Effector CD4-positive, alpha-beta T cell (primary cell): ENCODE measurements at places on chromosomes 7 and 10.

DNA sequence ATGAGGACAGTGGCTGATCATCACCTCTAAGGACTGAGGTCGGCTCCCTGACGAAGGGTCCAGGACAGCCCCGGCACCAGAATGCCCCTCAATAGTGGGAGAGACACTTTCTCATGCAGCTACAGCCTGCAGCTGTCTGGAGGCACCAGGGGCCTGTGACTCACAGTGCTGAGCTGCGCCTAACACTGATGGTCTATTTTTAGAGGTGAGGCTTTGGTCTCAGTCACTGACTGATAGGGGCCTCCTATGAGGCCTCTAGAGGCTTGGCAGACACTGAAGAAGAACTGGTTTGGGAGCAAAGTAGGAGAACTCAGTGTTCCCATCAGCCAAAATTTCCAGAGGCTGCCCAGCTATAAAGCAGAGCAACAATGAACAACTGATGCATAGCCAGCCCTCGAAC is 130.1 kb downstream of the COBL start:
- no peak for DNase-seq

DNA sequence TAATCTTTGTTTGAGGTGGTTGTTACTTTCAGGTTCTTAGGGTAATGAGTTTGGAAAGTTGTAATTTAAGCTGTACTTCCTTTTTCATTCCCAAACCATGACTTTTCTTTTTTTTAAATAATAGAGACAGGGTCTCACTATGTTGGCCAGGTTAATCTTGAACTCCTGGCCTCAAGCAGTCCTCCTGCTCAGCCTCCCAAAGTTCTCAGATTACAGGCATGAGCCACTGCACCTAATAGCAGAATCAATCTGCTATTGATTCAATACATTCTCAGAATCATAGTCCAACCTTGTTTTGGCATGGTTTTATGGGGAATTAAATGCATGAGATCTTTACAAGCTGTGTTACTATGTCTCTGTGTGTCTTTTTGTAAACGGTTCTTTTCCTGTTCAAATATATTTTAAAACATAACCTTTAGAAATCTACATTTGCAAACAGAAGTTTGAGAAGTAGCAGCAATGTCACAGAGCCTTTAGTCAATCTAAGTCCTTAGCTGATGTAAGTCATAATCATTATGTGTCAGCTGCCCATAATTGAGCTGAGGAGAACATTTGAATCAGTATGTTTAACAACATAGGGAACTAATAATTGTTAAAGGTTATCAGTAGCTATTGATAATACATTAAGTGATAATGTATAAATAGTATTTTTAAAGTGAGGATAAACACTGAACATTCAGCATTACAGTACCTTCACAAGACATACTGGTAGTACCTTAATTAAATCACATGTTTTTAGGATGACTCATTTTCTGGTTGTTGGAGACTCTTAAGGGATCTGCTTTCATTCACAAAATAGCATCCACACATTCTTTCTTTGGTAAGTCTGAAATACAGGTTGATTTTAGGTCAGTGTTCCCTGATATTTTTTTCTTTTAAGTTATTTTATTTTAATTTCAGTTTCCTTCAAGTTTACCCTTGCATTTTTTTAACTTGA is 8.8 kb downstream of the INPP5F start:
- no peak for DNase-seq

DNA sequence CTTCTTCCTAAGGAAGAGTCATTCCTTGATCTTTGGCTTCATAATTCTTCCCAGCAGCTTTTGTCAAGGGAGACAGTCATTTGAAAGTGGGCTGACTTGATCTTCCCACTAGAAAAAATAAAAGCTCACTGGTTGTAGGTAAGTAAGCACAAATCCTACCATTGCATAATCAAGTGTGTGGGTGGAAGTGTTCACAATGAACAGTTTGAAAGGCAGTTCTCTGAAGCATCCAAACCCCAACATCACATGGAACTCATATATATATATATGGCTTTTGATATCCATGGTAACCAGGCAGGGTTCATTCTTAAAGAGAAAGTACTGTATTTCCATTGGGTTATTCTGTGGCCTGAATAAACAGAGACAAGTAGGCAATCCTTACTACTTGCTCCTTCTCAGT is 51.6 kb downstream of the ARMH3 start:
- DNase-seq: no peak

DNA sequence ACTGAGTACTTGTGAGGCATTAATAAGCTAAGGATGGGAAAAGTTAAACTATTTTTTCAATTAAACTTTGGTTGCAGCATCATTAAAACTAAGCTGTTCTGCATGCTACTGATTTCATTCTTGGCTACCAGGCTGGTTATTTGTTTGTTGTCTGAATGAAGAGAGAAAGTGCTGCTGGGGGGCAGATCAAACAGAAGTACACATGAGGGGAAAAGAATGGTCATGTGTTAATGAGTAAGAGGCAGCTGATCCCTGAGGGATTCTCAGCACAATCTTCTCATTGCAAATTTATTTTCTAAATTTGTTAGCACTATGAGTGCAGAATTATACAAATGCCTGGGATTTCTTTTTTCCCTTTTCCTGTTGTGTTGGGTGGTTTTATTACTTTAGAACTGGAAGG is 213.2 kb upstream of the HPS1 start:
- no peak for DNase-seq

- DNase-seq: no peak
Measured at GRCh38 chr7:81482600-81483186, 287.2 kb downstream of the HGF start.

- no peak for DNase-seq
Measured at GRCh38 chr10:101995451-101996063, 60.4 kb downstream of the ARMH3 start.

GRCh38 chr7:132942701-132943100 is 139.2 kb downstream of the CHCHD3 start:
- DNase-seq: no peak

- DNase-seq: no peak
Measured at GRCh38 chr7:122056977-122057376, 87.1 kb downstream of the AASS start.

DNA sequence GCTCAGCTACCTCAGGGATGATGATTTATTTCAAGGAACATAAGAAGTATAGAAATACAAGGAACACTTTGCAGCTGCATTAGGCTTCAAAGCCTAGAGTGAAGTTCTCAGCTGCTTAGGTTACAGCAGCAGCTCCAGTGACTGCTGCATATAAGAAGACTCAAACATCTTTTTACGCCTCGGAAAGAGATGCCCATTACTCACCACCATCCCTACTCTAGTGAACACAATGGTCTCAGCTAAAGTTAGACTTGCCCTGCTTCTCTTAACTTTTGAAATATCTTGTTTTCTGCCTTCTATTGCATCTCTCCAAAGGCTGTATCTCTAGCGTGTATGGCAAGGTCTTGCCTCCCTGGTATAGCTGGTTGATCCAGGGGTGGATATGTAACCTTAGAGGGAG is 356.0 kb downstream of the PHF14 start:
- no peak for DNase-seq

- no peak for DNase-seq
Measured at GRCh38 chr10:61629576-61629975, 33.2 kb upstream of the CABCOCO1 start.

- no peak for DNase-seq
Measured at GRCh38 chr10:74255888-74256357, 104.9 kb downstream of the ADK start.

GRCh38 chr7:108421720-108422331 is 34.4 kb downstream of the NRCAM start:
- DNase-seq: no peak

DNA sequence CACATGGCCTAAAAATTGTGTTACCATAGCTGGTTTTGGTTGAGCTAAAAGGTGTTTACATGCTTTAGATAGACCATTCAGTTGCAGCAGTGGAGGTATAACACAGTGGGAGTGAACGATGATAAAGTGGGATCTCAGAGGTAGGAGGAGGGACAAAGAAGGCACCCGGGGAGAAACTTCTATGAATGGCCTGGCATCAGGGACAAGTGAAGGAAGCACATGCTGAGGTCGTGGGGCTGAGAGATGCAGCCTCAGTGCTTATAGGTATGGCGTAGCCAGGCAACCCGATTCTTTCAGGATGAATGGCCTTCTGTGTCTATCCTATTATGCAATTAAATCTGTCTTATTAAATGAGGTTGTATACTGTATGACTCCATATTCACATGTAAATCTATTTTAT is 3.9 kb upstream of the CDK6 start:
- DNase-seq: no peak

DNA sequence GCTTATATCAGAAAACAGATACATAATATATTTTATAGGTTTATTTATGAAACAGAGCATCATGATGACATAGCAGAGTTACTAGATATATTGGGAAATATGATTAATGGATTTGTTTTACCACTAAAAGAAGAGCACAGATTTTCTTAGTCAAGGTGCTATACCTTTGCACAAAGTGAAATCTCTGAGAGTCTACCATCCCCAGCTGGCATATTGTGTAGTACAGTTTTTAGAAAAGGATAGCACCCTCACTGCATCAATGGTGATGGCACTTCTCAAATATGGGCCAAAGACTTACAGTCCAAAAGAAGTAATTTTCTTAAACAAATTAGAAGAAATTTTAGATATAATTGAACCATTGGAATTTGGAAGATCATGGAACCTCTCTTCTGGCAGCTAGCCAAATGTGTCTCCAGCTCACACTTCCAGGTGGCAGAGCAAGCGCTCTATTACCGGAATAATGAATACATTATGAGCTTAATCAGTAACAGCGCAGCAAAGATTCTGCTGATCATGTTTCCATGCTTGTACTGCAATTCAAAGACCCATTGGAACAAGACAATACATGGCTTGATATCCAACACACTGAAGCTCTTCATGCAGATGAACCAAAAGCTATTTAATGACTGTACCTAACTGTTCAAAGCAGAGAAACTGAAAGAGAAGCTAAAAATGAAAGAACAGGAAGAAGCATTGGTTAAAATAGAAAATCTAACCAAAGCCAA is 21.9 kb upstream of the CREB3L2 start:
- no peak for DNase-seq

- no peak for DNase-seq
Measured at GRCh38 chr7:114100810-114101209, 182.0 kb upstream of the PPP1R3A start.

GRCh38 chr7:30365621-30366020 is 81.2 kb downstream of the ZNRF2 start:
- no peak for DNase-seq

DNA sequence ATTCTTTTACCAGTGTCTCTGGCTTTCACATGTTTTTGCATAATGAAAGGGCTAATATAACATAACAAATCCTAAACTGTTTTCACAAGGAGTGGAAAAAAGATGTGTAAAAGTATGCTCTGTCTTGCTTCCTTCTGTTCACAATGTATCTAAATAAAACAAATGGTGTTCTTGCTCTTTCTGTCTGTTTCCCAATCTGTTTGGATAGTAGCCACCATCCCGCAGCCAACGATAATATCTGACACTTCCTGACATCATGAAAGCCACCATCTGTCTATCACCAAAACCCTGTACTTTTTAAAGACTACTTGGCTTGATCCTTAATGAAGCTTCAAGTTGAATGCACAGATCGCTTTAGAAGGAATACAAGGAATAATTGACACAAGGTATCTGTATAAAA is 246.2 kb downstream of the ETV1 start:
- no peak for DNase-seq

- no peak for DNase-seq
Measured at GRCh38 chr7:139909379-139910050, 80.5 kb downstream of the TBXAS1 start.

DNA sequence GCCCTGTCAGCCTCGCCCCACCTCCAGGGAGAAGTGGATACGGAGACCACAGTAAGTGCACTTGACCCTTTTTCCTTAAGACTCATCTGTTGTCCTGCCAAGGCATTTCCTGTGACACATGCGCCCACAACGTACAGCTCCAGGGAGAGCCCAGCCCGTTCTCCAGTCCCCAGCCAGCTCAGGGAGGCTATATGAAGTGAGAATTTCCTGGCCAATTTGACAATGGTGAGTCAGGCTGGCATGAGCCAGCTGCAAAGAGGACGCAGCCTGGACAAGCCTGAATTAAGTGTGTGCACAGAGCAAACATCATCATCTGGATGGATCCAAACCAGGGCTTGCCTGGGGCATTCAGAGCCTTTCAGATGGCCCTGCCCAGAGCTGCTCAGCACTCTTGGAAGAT is 244.8 kb downstream of the KCNMA1 start:
- DNase-seq: no peak

DNA sequence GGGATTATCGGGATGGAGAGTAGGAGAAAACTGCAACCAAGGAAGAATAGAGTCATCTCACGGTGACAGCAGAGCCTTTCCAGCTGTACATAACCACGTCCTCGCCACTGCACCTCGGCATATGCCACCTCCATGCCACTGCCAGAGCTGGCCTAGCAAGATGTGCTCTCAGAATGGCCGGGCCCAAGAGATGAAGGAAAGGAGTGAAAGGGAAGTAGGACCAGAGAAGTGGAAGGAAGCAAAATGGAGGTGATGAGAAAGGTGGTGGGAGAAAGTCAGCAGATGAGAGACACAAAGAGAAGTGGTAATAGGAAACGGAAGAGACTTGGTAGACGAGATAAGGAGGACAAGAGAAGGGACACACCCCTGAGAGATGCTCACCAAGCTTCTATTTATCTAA is 8.0 kb upstream of the CALU start:
- DNase-seq: no peak
